ENCODE measurements at places on chromosomes 5 and 9. TPM values are rescaled to one million over a fixed set of nuclear protein-coding genes. Genes with fewer than 3 reads are reported as not detected.

DNA sequence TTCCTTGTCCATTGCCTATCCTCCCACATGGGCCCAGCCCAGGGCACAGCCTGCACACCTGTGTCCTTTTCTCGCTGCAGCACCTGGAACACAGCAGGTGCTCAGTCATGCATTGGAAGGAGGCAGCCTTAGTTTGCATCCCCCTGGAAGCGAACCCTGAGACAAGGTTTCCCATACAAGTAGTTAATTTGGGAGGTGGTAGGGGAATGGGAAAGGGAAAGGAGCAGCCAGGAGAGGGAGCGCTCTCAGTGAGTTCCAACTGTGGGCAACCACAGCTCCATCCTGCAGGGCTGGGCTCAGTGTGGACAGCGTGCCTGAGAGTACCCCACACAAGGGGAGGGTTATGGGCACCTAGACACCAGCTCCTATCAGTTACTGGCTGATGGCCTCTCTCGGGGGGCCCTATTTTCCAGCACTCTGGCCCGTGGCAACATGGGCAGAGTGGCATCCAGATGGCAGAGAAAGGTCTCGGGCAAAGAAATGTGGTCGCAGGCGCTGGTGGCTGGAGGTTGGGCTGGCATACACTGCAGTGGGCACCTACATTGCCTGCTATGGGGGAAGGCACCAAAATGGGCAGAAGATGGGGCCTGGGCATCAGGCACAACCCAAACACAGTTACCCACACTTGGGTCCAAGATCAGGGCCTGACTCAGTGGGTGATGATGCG lies 50.1 kb downstream of the TSPAN17 start:
- DNase-seq: no peak
- no peak overlapping the region for H3K4me3 ChIP-seq
- H3K4me1 ChIP-seq: no peaks in the 10 kb centered on the region
- no peaks in the 10 kb centered on the region for H3K36me3 ChIP-seq
- peaks cover 35% of the 10 kb centered on the region for H3K27me3 ChIP-seq
- no peak overlapping the region for H3K27ac ChIP-seq

- DNase-seq: no peak
- H3K4me3 ChIP-seq: no peak overlapping the region
- H3K27ac ChIP-seq: no peak overlapping the region
- H3K4me1 ChIP-seq: no peaks in the 10 kb centered on the region
- peaks cover 25% of the 10 kb centered on the region for H3K27me3 ChIP-seq
Observed at GRCh38 chr5:176169393-176170063, 68.7 kb upstream of the SIMC1 start.

DNA sequence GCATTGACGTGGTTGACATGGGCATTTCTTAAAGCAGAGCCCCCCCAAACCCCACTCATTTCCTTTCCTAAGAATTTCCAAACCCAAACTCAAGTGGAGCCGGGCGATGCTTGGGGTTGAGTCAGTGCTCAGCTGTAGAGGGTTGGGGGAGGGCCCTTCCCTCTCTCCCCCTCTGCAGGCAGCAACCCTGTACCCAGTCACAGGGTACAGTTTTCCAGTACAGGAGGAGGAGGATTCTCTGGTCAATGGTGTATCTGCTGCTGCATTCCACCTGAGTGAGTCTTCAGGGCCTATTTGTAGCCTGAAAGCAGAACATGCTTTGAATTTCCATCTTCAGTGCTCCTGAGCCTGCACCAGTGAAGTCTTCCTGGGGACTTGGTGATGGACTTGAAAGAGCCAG lies 55.8 kb downstream of the ENTREP1 start:
- H3K4me3 ChIP-seq: no peak overlapping the region
- peaks cover 7% of the 10 kb centered on the region for H3K27me3 ChIP-seq
- H3K27ac ChIP-seq: no peak overlapping the region
- no peaks in the 10 kb centered on the region for H3K36me3 ChIP-seq
- no peak for DNase-seq

DNA sequence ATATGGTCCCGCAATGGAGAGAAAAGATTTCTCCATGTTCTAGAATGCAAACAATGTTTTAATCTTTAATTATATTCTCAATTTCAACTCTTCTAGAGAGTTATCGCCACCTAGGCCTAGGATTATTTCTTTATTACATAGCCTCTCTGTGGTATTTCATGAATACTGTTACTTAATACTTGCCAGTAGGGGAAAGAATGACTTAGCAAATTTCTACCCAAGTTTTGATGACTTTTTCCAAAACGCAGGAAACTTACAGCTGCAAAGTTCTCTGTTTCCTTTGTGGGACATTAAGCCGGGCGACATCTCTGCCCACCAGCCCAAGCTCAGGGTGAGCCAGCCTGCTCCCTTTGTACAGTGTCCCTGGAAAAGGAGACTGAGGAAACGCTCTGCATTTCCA lies 73.8 kb downstream of the MED27 start:
- H3K4me1 ChIP-seq: peaks cover 70% of the 10 kb centered on the region
- peaks cover 2% of the 10 kb centered on the region for H3K27me3 ChIP-seq
- no peak overlapping the region for H3K4me3 ChIP-seq
- no peak overlapping the region for H3K27ac ChIP-seq
- no peak for DNase-seq
- peaks cover 11% of the 10 kb centered on the region for H3K36me3 ChIP-seq

- H3K4me3 ChIP-seq: no peak overlapping the region
- H3K36me3 ChIP-seq: peaks cover 17% of the 10 kb centered on the region
- H3K27ac ChIP-seq: no peak overlapping the region
Observed at GRCh38 chr5:37717613-37718431, 122.0 kb downstream of the GDNF start.

DNA sequence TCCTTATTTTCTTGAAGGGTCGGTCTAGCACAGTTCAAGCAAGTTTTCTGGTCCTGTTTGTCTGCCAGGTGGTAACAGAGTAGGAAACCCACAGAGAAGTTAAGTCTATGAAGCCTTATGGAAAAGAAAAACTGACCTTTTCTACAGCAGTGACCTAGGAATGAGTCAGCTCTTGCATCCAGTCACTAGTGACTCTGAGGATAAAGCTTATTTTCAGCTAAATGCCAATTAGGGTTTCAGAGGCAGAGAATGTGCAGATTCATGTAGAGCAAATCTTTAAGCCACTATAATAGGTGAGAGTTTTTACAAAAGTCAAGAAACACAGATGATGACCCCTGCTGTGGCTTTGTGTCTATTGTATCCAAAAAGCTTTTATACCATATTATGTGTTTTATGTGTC lies 100.7 kb downstream of the CWC27 start:
- H3K27me3 ChIP-seq: no peaks in the 10 kb centered on the region
- H3K36me3 ChIP-seq: no peaks in the 10 kb centered on the region
- no peak for DNase-seq
- H3K27ac ChIP-seq: no peak overlapping the region

DNA sequence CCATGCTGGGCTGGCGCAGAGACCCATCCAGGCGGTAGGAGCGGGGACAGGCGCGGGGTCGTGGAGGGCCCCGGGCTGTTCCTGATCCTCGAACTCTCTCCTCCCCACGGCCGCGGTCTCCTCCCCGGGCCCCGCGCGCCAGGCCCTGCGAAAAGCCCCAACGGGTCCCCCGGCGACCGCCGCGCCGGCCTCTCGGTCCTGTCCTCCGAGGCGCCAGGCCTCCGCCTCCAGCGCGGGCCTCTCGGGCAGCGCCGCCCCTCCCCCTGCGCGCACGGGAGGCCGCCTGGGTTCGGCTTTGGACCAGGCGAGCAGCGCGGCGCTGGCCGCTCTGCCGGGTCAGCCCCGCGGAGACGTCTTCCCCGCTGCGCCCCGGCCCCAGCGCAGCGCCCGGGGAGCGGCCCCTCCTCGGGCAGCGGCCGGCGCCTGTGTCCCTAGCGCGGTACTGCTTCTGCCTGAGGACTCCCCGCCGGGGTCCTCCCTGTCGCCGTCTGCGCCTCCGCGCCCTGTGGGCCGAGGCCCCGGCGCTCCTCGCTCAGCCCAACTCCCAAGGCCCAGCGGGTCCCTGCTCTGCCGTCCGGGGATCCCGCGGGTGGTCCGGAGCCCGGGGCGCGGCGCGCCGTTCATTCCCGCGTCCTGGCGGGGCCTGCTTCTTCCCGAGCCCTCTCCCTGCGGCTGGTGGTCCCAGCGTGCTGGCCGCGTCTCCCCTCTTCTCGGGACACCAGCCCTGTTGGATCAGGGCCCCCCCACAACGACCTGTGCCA lies 13.4 kb downstream of the COL23A1 start:
- H3K36me3 ChIP-seq: no peaks in the 10 kb centered on the region
- H3K27ac ChIP-seq: no peak overlapping the region
- H3K27me3 ChIP-seq: peaks cover 27% of the 10 kb centered on the region

- peaks cover 51% of the 10 kb centered on the region for H3K4me1 ChIP-seq
- no peak overlapping the region for H3K27ac ChIP-seq
- H3K4me3 ChIP-seq: no peak overlapping the region
Observed at GRCh38 chr9:35743452-35743851, 5.6 kb downstream of the GBA2 start.

- H3K27ac ChIP-seq: no peak overlapping the region
- no peak for DNase-seq
- no peak overlapping the region for H3K4me3 ChIP-seq
Observed at GRCh38 chr9:83111169-83111568, 48.2 kb upstream of the RASEF start.

- no peaks in the 10 kb centered on the region for H3K36me3 ChIP-seq
- no peaks in the 10 kb centered on the region for H3K4me1 ChIP-seq
- H3K27me3 ChIP-seq: peaks cover 4% of the 10 kb centered on the region
- H3K4me3 ChIP-seq: no peak overlapping the region
Observed at GRCh38 chr5:34669931-34670516, 13.9 kb downstream of the RAI14 start.

DNA sequence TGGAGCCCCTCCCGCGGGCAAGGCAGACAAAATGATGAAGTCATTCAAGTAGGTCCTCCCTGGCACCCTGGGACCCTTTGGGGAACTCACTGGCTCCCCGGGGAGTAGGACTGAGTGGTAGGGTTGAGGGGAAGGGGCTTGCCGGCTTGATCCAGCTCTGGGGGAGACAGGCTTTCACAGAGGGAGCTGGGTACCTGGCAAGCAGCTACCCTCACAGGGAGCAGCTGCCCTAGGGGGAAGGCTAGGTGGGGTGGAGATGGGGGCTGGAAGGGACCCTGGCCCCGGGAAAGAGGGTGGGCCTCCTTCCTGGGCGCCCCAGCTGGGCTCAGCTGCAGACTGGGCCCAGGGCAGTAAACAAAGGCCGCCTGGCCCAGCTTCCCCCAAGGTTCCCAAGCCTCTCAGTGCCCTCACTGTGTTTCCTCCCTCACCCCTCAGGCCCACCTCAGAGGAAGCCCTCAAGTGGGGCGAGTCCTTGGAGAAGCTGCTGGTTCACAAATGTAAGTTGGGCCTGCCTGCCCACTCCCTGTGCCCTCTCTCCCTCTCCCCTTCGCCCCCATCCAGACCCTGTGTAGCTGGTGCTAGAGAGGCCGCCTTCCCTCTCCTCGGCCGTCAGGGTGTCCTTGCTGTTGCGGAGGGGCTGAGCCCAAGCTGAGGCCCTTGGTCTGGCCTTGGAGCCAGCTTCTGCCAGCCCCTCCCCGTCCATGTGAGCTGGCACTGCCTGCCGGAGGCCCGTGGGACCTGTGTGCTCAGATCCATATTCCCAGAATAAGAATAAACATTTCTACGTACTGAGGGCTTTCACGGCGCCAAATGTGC lies 131.2 kb downstream of the RGS3 start:
- peaks cover 34% of the 10 kb centered on the region for H3K4me1 ChIP-seq
- DNase-seq: no peak
- H3K27me3 ChIP-seq: no peaks in the 10 kb centered on the region

GRCh38 chr5:61052882-61053281 lies 107.9 kb downstream of the NDUFAF2 start:
- no peaks in the 10 kb centered on the region for H3K4me1 ChIP-seq
- H3K27ac ChIP-seq: no peak overlapping the region
- DNase-seq: no peak
- no peaks in the 10 kb centered on the region for H3K36me3 ChIP-seq

GRCh38 chr5:58275516-58275915 lies 184.4 kb downstream of the PLK2 start:
- no peaks in the 10 kb centered on the region for H3K36me3 ChIP-seq
- H3K4me3 ChIP-seq: no peak overlapping the region
- no peak overlapping the region for H3K27ac ChIP-seq
- peaks cover 12% of the 10 kb centered on the region for H3K27me3 ChIP-seq
- H3K4me1 ChIP-seq: no peaks in the 10 kb centered on the region

DNA sequence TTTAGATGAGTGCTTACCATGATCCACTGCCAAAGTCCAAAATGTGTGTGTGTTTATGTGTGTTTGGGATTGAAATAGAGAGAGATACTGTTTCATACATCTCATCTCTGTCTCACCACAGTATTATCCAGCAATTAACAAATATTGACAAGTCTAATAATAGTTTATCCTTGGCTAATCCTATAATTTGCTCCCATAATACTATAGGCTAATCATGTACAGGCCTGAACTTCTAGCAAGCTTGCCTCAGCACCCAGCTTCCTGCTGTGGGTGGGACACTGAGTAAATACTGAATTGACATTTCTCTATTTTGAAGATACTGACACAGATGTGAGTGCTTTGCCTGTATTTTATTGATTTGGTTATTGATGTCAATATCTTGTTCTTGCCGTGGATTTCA lies 35.3 kb upstream of the KCNV2 start:
- H3K4me1 ChIP-seq: no peaks in the 10 kb centered on the region
- H3K4me3 ChIP-seq: no peak overlapping the region
- H3K27ac ChIP-seq: no peak overlapping the region
- H3K27me3 ChIP-seq: peaks cover 6% of the 10 kb centered on the region
- H3K36me3 ChIP-seq: no peaks in the 10 kb centered on the region
- no peak for DNase-seq

DNA sequence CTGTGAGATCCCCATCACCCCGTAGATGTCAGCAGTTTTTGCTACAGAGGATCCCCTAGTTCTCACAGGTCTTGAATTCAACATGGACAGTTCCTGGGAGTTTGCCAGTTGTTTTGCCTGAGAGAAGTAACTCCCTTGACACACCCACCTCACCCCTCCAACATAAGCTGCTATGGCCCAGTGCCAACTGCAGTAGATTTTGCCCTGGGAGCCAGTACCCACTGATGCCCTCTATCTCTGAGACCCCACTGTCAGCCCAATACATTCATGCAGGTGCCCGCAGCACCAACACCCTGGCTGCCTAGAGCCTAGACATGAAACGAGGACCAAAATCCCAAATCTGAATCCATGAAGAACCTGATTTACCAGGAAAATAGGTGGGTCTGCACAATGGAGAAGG lies 583.9 kb upstream of the CTNND2 start:
- H3K36me3 ChIP-seq: no peaks in the 10 kb centered on the region
- H3K27me3 ChIP-seq: no peaks in the 10 kb centered on the region
- H3K4me1 ChIP-seq: no peaks in the 10 kb centered on the region
- H3K4me3 ChIP-seq: no peak overlapping the region

Gene LCN15
- not detected for total RNA-seq

Gene SGCD
- not detected for total RNA-seq

Gene FBXO10
- total RNA-seq: 2.9 TPM

Data from activated T-helper 1 cell treated with anti-CD3 and anti-CD28 coated beads, Interleukin-12 subunit alpha, Interleukin-12 subunit beta, Interleukin-2, Interleukin-4 antibody, amounts not matched to agents 30 ng/mL and 10 ng/mL and 1 ng/mL, durations not matched to agents 14 hours and 24 hours and 36 hours (primary cell).